ENCODE measurements at places on chromosomes 4 and X.

DNA sequence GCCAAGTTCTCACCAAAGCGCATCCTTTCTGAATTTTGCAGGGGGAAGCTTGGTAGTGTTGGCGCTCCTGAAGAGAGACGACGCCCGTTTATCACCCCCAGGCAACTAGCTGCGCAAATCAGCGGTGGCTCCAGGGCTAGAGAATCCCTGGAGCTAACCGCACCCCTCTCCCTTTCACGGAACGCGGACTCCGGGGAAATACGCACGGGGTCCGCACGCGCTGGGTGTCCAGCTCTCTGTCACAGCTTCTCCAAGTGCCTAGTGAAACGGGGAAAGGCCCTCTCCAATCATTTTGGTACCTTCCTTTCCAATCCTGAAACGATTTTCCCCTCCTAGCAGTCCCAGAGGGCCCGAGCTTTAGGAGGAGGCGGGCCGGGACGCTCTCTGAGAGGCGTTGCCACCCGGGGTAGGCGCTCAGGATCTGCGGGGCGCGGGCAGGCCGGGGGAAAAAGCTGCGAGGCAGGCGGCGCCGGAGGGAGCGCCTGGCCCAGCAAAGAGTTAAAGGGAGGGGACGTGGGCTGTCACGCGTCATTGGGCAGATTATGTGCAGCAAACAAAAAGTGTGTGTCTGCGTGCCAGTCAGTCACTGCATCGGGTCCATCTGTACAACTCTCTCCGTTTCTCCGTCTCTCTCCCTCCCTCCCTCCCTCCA is at the start of gene PRDM8:
PRDM8 (plus strand) TSS at position 582 of the 652 bp plus-strand sequence. CDS start 2,578 bp downstream, outside the sequence.
- no peak for DNase-seq

DNA sequence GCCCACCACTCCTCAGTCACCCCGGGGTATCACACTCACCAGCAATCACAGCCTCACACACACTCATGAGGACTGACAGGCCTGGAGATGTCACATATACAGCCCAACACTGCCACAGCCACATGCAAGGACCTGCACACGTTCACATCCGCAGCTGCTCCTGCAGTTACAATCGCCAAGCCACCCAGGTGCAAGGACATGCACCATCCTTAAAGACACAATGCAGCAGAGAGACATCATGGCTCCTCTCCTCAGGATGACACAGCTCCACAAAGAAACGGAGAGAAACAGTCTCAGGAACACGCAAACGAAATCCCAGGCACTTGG is 1.1 kb downstream of the PCSK1N start:
- no peak for DNase-seq

DNA sequence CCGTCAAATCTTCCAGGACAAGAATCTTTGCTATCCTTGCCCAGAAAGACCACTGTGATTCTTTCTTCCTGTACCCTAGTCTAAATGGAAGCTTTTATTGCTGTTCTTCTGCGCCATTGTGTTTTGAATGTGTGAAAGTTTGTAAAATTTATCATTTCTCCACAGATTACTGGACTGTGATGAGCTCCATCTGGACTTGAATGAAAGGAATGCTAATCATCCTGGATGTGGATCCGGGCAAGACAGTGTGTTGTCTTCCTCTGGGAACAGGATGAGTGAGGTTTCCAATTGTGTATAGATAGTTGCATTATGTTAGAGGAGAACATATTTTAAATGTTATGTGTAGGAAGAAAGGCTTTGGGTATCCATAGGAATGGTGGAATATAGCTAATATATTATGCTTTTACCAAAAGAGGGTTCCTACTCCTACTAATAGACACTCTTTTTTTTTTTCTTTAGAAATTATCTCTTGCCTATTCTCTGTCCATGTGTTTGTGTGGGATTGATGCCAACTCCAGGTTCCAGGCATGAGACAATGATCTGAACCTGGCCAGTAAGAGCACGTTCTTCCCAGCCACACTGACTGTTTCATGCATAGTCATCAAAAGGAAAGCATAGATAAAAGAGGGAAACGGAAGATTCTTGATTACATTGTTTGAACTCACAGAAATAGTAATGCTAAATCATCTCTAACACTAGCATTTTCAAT is 803.6 kb upstream of the ADGRL3 start:
- no peak for DNase-seq

- DNase-seq = no peak
These were observed 31.8 kb upstream of the CWH43 start for GRCh38 chr4:48954314-48954713.

- peak; percentile 98 for DNase-seq
These were observed at the start of gene CFAP99 for GRCh38 chr4:2418650-2419571. TSS of gene CFAP99 (plus strand) at chr4:2418955.

- no peak for DNase-seq
These were observed 39.0 kb downstream of the FBXO8 start for GRCh38 chr4:174244441-174244840.

GRCh38 chr4:173909294-173909693 is 374.2 kb downstream of the FBXO8 start:
- DNase-seq = no peak

DNA sequence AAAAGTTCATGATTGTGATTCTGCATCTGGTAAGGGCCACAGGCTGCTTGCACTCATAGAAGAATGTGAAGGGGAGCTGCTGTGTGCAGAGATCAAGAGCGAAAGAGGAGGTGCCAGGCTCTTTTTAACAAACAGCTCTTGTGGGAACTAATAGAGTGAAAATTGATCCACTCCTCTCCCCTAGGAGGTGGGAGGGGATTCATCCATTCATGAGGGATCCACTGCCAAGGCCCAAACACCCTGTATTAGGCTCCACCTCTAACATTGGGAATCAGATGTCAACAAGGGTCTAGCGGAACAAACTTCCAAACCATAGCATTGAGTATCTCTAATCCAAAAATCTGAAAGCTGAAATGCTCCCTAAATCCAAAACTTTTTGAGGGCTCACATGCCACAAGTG is 16.4 kb upstream of the PPID start:
- no peak for DNase-seq

DNA sequence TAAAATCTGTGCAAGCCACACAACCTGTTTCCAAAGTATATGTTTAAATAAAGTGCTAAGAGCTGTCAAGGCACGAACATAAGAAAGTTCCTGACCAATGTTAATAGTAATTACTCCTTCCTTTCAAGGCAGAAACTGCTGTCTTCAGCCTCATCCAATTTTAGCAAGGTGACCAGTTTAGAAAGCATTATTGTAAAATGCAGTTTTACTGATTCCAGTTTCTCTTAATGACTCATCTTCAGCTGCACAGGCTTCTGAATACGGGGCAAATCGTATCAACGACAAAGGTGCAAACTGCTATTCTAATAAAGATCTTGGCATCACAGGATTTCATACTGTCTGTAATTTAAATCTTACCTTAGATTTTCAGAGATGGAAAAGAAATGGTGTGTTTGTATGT is 87.5 kb downstream of the PPP3CA start:
- no peak for DNase-seq

- DNase-seq = no peak
These were observed 158.3 kb upstream of the TAPT1 start for GRCh38 chr4:16384576-16384975.

DNA sequence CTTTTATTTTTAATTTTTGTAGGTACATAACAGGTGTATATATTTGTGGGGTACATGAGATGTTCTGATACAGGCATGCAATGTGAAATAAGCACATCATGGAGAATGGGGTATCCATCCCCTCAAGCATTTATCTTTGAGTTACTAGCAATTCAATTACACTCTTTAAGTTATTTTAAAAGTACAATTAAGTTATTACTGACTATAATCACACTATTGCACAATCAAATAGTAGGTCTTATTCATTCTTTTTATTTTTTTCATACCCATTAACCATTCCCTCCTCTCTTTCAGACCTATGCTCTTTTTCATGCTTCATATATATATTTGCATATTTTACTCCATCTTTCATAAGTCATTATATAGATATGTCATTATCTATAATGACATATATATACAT is 93.3 kb downstream of the MAGEB5 start:
- no peak for DNase-seq

- no peak for DNase-seq
These were observed 660.6 kb upstream of the NR3C2 start for GRCh38 chr4:149102765-149103164.

DNA sequence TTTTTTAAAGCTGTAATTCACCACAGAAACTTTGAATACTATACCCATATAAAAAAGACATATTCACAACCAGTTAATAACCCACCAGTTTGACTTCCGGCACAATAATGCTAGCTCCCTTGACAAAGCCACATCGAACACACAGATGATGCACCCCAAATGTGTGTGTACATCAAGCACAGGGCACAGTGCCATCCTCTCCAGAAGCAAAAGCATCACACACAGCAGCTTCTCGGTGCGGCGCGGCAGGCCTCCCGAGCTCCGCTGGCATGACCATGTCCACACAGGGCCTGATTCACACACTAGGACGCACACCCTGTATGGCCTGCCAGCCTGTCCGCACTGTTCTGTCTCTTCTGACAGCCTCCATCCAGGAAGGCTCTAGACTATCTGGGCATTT is 88.0 kb downstream of the LEF1 start:
- no peak for DNase-seq

GRCh38 chr4:181982856-181983255 is 260.3 kb upstream of the TENM3 start:
- no peak for DNase-seq

GRCh38 chr4:155757745-155758265 is 1.0 kb upstream of the GUCY1B1 start:
- DNase-seq = no peak

DNA sequence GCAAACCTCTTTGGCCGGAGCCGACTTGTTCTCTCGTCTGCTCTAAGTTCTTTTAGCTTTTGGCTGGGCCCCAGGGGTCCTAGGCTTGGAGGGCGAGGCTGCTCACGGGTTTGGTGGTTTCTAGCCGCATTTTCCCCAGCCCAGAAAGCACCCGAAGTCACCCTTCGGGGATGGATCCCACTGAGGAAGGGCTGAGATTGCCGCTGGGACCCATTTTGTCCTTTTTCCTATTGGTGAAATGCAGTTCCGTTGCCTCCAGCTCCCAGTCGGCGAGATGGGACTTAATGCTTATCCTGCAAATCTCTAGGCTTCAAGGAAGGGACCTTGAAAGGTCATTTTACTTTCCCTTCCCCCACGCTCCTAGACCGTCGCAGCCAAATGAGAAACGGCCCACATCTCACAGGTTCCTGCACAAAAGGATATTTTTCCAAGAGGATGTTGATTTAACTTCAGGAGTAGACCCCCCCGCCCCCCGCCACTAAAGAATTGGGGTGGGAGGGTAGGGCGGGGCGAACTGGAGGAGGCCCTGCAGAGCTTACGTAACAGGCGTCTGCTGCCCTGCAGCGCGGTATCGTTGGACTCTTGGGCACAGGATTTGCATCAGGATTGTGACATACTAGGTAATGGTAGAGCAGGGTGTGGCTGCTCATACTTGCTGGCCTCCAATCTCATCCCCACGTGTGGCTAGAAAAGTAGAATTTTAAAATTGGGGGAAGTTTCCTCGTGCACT is 564 bp downstream of the PGK1 start:
- DNase-seq = no peak

GRCh38 chrX:110132450-110133114 is 129.7 kb downstream of the TMEM164 start:
- DNase-seq = no peak

DNA sequence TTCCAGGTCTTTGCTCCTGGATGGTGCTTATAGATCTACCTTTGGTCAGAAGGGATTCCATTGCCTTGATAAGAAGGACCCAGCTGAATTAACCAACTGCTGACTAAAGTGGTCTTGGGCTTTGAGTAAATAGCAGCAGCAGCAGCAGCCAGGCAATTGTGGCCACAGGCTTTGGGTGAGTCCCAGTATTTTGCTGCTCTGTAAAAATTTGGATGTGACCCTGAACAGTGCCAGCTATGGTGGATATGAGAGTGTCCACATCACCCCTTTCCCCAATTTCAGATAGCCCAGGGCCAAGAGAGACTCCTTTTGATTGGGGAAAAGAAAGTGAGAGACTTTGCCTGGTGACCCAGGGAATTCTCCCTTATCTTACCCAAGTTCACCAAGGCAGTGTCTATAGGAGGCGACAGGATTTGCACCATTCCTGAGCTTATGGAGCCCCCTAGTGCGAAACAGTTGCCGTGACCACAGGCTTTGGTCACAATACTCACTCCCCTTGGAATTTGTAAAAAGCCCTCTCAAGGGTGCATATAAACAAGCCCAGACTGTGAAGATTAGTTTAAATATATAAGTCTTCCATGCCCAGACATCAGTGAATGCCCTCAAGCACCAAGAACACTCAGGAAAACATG is 518.0 kb downstream of the TMA16 start:
- no peak for DNase-seq

DNA sequence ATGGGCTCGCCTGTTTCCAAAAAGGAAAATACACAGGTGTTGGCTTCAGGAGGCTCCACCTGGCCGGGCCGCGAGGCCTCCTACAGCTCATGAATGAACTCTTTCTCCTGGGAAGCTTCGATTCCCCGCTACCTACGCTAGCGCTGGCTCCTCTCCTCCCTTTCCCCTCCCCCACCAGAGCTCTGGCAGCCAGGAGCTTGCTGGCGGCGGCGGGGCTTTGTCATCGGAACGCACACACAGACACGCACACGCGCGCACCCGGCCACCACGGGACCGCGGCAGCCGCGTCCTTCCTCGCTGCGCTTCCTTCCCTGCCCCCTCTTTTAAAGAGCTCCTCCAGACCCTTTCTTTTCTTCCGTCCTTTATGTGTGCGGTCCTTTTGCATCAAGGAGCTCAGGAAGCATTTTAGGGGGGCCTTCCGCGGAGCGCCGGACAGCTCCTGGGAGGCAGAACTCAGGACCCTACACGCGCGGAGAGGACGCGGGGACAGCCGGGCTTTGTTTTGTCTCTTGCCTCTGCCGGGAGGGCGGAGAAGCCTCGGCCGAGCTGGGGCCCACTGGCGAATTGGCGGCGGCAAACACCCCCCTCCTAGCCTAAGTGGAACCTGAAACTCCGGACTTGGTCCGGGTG is 70.2 kb upstream of the BCOR start:
- no peak for DNase-seq

DNA sequence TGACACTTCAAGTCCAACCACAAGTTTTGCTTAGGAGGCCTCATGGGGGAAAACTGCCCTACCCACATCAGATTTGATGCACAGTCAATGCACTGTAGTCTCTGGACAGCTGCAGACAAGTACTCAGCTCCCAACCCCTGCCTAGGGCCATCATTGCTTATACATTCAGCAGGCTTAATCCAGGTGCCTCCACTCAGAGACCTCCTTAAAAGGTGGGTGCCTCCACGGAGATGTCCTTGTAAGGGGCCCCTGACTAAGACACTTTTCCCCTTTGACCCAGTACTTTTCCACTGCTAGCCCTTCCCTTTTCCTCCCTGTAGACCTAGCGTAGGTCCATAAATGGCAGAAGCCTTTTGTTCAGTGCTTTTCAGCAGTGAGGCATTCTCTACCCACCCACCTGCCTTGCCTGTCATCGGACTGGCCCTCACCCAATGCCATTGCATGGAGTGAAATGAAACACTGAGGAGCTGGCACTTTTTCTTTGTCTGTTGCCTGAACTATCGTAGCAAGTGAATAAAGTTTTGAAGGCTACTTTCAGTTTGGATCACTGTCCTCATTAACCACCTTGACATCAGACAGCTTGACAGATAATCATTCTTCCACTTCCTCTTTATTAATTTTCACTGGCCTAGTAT is 23.8 kb upstream of the PLK4 start:
- DNase-seq = no peak

GRCh38 chrX:139909712-139910111 is 23.1 kb downstream of the ATP11C start:
- DNase-seq = no peak

Data from activated CD4-positive, CD25-positive, alpha-beta regulatory T cell (primary cell).